Stimulated activated CD8-positive, alpha-beta memory T cell treated with anti-CD3 and anti-CD28 coated beads, Interleukin-4, amount 100 ng/mL, for 1 hour (primary cell): ENCODE measurements at places on chromosomes 11 and 22.

- DNase-seq, result no peak
Observed at GRCh38 chr11:44985721-44986120, 35.0 kb upstream of the TP53I11 start.

- DNase-seq, result no peak
Observed at GRCh38 chr11:61174273-61174672, 13.0 kb upstream of the VPS37C start.

GRCh38 chr11:70501933-70502540, 103.7 kb downstream of the CTTN start:
- no peak for DNase-seq

DNA sequence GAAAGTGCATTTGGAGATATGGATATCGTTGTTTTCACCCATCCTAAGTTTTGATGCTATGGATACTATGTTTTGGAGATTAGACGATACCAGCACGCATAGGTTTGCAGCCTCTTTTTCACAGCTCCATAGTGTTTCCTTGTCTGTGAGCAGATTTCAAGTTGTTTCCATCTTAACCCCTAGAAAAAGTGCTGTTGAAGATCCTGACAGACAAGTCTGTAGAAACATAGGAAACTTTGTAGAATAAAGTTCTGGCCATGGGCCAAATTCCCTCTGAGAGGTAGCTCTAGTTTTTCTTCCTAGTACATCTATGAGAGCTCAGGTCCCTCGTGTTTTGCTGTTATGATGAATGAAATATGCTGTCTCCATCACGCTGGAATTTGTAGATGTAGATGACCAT, 32.4 kb downstream of the ST3GAL4 start:
- no peak for DNase-seq

GRCh38 chr11:68200639-68201038, 12.5 kb downstream of the KMT5B start:
- no peak for DNase-seq

DNA sequence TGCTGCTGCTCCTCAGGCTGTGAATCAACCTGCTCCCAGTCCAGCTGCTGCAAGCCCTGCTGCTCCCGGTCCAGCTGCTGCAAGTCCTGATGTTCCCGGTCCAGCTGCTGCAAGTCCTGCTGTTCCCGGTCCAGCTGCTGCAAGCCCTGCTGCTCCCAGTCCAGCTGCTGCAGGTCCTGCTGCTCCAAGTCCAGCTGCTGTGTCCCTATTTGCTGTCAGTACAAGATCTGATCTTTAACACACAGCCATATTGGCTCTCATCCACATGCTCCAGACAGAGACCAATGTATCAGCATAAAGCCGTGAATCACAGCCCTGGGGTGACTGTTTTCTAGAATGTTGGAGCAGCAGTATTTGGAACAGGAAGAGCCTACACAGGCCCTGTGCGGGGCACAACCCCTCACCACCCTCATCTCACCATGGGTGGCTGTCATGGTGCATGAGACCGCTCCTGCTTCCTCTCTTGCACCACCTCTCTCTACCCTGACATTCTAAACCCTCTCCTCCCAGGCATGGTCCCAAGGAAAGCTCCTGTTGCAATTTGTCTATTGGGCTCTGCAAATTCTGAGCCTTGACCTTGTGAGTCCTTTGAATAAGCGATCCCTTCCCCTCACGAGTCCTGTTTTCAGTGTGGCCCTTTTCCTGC, 3.5 kb downstream of the KRTAP5-10 start:
- no peak for DNase-seq

GRCh38 chr11:75184757-75185425, 34.0 kb downstream of the SLCO2B1 start:
- no peak for DNase-seq

DNA sequence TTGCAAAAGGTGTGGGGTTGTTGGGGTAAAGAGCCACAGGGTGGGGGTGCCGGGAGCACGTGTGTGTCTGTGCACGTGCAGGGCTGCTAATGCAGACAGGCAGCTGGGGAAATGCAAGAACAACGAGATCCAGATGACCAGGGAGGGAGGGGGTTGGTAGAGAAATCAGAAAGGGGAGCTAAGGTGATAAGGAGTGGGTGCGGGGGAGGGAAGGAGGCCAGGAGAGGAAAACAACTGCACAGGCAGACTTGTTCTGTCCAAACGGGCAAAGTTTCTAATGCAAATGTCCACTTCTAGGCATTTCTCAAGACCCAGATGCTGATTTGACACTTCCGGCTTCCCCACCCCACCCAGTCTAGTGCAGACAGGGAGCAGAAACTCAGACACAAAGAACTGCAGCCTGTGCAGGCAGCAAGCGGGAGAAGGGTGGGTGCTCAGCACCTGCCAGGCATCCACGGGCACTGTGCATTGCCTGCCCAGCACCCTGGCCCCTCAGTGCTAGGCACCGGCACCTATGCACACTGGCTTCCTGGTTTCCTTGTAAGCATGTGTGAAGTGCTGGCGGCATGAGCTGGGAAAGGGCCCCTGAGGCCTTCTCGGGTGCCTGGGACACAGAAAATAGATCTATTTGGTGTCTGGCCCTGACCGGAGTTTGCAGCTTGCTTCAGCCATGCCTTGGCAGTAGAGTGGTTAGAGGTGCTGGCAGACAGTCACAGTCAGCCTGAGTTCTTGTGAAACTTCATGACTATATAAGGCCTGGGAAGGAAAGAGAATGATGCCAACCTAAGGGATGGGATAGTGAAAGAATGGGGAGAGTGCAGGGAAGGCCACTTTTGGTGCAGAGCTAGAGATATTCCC, 220.1 kb upstream of the SORL1-AS1 start:
- no peak for DNase-seq

- DNase-seq, result no peak
Observed at GRCh38 chr11:12853652-12854296, 155.3 kb upstream of the RASSF10 start.

- DNase-seq, result no peak
Observed at GRCh38 chr11:47606731-47607130, 12.5 kb upstream of the C1QTNF4 start.

GRCh38 chr11:113778111-113778910, 1.3 kb upstream of the CLDN25 start:
- DNase-seq, result no peak

GRCh38 chr22:27727673-27728451, 73.7 kb downstream of the MN1 start:
- no peak for DNase-seq

DNA sequence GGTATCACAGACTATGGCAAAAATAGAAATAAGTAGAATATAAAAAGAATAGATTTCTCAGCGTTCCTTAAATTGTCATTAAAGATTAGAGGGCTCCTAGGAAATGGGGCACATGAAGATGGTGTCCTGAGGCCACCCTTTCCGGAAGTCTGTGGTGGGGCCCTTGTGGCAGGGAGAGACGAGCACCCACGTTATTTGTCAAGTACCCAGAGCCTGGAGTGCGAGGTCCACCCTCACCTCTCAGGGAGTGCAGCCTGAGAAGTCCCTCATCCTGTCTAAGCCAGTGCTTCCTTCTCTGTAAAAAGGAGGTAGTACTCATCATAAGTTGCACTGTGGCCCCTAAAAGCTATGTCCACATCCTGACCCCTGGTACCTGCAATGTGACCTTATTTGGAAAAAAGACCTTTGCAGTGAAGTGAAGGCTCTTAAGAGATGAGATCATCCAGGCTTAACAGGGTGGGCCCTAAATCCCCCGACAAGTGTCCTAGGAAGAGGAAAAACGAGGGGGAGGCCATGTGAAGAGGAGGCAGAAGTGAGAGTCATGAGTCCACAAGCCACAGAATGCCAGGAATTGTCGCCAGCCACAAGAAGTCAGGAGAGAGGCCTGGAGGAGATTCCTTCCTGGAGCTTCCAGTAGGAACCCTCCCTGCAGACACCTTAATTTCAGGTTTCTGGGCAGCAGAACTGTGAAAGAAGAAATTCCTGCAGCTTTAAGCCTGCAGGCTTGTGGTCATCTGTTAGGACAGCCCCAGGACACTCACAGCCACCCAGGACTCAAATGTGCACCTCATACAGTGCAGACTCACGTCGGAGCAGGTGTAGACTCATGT, 76.8 kb upstream of the CCND1 start:
- DNase-seq, result no peak

DNA sequence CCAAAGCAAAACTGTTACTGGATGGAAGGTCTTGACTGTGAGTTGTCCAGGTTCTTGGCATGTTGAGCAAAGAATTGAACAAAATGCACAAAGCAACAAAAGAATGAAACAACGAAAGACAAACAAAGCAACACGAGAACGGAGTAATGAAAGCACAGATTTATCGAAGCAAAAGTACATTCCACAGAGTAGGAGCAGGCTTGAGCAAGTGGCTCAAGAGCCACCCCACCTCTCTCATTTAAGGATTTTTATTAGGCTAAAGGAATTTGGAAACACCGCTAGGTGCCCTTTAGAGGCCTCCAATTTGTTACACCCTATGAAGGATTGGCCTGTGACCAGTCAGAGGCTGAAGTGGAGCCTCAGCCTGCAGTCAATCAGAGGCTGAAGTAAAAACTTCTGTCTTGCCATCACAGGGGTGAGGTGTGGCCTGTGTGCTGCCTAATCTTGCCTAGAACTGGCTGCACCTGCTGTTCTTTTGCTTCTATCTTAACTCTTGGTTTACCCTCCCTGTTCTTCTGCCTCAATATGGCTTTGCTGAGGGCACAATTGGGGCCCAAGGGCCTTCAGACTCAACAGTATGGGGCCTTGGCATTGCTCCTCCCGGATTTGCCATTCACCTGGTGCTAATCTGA, 59.4 kb upstream of the FTH1 start:
- DNase-seq, result no peak

- DNase-seq, result no peak
Observed at GRCh38 chr22:33922349-33922681, 2.0 kb upstream of the LARGE1 start.

- DNase-seq, result no peak
Observed at GRCh38 chr11:13030857-13031256, 21.7 kb downstream of the RASSF10 start.

DNA sequence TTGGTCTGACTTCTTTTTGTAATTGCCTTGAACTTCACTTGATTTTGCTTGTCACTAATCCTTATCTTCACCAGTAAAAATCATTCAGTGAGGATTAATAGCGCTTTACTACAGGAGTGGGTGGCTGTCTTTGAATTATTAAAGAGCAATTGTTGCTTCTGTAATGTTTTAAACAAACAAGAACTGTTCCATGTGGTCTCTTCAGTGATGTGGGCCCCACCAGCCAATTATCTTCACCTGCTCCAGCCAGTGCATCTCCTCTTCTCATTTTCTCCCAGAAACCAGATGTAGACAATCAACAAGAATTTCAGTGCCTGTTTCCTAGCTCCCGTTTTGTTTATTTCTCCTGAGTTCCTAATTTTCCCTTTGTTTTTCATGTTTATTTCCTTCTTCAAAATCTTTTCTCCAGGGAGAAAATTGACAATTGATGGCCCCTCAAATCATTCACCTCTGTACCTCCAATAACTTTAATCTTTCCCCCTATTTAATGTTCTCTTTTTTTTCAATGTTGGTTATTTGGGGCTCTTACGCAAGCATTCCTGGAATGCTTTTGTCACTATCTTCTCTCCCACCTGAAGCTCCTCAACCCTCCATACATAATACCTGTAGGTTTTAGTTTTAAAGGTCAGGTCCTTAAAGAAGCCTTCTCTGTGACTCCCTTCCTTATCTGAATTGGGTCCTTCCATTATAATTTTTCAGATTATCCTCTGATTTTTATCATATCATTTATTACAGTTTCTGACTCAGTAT, 115.1 kb downstream of the ARFGAP2 start:
- DNase-seq, result no peak

DNA sequence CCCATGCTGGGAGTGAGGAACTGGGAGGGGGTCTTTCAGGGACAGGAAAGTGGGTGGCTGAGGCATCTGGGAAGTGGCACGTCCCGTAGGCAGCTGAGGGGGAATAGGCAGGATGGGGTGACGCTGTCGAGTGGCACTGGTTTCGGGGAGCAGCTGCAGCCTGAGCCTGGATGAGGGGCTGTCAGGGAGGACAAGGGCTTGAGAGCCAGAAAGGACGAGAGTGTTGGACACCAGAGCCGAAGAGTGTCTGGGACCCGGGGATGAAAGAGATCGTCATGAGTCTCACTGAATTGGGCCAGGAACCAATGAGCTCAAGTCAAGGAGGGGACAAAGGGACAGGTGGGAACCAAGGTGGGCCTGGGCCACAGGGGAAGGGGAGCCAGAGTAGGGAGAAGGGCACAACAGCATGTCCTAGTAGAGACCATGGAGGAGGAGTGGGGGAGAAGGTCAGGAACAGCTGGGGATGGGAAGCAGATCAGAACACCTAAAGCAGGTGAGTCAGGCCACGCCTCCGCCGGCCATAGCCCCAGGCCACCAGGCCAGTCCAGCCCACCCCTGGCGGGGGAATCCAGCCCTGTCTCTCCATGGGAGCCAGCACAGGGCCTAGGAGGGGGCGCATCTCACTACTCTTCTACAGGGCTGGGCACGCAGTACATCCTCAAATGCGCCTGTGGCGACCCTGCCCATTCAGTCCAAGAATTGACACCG, 4.2 kb downstream of the RAB3IL1 start:
- DNase-seq, result no peak

- no peak for DNase-seq
Observed at GRCh38 chr11:40294741-40295140, 1164.7 kb downstream of the LRRC4C start.

GRCh38 chr11:2558397-2558796, 113.6 kb downstream of the KCNQ1 start:
- DNase-seq, result no peak

- no peak for DNase-seq
Observed at GRCh38 chr11:22555881-22556280, 69.7 kb downstream of the FANCF start.

DNA sequence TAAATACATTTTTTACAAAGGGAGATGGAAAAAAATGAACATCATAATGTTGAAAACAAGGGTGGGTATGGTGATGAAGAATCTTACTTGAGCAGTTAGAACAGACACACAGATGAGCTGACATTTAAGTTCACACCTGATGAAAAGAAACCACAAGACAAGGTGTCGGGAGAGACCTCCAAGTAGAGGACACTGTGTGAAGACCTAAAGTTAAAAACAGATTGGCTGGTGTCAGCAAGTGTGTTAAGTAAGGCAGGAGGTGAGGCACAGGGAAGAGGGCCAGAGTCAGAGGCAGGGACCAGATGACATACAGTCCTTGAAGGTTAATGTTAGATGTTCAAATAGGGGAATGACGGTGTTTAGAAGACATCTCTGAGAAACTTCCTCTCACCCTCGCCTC, 236.8 kb downstream of the FAT3 start:
- DNase-seq, result no peak

DNA sequence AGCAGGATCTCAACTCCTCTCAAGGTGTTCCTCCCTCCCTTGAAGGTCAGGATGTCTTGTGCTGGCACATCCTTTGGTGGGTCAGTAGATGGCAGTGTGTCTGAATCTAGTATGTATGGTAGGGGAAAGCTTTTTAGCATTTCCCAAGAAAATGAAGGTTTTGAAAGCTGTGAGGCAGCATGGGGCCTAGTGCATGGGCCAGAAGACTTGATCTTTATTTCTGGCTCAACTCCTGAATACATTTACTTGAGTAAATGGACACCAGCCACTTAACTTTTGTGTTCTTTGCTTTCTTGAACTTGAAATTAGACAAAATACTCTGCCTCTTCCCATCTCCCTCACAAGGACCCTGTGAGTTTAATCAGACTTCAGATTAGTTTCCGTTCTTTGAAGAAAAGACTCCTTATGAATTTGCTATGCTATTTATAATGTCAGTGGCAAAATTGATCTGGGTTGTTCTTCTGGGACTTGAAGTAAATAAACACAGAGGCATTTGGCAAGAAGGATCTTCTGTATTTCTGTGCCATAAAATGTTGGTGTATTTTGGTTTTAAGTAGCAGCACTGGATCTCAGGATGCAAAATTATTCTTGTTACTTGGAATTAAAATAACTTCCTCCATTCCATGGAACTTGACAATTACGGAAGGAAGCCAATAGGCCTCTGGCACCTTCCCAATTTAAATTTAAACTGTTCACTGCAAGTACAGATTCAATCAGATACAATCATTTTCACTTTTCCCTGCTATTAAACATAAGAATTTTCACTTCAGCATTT, 288.8 kb downstream of the CASP12 start:
- DNase-seq, result peak; percentile 8
